ENCODE measurements at places on chromosomes 6 and 20. TPM values are rescaled to one million over a fixed set of nuclear protein-coding genes. Genes with fewer than 3 reads are reported as not detected.

Gene MSH5
- total RNA-seq: 16.0 TPM

Gene MMP24
- 0.35 TPM for total RNA-seq

Gene TMEM242
- 10.3 TPM for total RNA-seq

DNA sequence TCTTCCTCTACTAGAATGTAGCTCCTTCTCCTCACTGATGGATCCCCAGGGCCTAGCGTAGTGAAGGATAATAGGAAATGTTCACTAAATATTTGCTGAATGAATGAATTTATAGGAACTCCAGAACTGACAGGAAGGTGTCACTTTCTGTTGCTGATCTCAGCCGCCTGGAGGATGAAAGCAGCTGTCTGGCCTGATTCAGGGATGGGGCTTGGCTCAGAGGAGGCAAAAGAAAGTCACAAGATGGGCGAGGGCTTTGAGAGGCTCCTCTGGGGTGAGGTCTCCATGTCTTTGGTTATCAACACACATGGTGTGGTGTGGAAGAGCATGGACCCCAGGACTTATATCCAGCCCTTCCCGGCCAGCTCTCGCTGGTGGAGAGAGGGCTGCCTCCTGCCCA, 11.5 kb upstream of the CCDC167 start:
- no peaks in the 10 kb centered on the region for H3K36me3 ChIP-seq
- H3K27me3 ChIP-seq: no peaks in the 10 kb centered on the region
- DNase-seq: no peak
- H3K4me1 ChIP-seq: no peaks in the 10 kb centered on the region

DNA sequence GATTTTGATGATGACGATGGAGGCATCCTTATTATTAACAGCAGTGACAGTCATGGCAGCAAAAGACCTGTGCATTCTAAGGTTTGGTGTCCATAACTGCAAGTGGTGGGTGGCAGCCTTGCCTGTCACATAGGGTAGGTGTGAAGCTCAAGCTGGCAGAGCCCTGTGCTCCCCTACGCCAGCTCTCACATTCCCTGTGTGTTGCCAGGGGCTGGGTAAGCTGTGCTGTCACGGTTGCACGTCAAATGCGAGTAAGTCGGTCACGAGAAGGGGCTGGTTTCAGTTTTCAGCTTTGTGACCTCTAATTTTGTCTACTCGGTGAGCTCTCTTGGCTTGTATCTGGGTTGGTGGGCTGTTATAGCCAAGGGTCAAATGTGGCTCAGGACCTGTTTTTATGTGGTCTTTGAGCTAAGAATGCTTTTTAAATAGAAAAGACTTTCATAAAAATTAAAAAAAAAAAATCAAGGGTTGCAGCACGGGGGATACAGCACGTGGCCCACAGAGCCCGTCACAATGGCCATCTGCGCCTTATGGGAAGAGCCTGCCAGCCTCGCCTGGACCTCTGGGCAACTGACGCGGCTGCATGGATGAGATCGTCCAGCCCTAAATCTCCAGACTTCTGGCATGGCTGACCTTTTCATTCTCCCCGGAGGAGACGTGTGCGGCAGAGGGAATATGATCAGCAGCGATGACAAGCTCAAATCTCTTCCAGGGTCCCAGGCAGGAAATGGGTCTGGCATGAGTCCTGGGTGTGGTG, 148.5 kb downstream of the PHACTR3 start:
- no peaks in the 10 kb centered on the region for H3K36me3 ChIP-seq
- H3K27me3 ChIP-seq: no peaks in the 10 kb centered on the region
- H3K4me1 ChIP-seq: peaks cover 5% of the 10 kb centered on the region
- no peak for DNase-seq

DNA sequence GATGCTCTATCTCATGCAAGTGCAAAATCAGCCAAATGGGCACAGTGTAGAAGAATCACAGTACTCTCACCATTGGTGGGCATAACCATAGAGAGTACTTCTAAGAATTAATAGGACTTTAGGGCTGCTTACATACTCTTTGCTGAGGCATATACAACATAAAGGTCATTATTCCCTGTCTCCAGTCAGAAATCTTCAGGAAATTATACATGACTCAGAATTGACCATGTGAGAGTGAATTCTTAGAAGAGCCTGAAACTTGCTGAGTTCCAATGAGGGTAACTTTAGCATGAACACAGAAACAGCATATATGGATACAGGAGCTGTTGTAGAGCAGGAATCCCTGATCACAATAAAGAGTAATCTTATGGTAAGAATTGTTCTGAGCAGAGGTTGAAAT, 498.7 kb downstream of the TENT5A start:
- no peak overlapping the region for H3K27ac ChIP-seq
- no peak overlapping the region for H3K4me3 ChIP-seq
- H3K4me1 ChIP-seq: no peaks in the 10 kb centered on the region
- no peak for DNase-seq
- H3K27me3 ChIP-seq: no peaks in the 10 kb centered on the region

DNA sequence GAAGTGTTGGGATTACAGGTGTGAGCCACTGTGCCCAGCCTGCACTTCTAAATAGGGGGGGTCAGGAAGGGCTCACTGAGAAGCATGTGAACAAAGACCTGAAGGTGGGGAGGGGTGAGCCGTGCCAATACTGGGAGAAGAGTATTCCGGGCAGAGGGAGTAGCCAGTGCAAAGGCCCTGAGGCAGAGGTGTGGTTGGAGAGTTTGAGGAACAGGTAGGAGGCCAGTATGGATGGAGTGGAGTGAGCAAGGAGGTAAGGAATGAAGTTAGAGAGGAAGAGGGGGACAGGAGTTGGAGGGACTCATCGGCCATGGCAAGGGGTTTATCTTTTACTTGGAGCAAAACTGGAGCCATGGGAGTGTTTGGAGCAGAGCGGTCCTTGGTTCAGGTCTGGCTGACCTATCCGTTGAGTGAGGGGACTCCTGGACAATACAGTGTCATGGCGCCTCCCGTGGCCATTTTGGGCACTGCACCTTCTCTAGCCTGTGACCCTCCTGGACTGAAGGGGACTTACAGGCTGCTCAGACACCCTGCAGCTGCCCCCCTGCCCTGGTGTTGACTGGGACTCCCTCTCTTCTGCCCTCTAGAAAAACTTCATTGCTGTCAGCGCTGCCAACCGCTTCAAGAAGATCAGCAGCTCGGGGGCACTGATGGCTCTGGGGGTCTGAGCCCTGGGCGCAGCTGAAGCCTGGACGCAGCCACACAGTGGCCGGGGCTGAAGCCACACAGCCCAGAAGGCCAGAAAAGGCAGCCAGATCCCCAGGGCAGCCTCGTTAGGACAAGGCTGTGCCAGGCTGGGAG, 12.1 kb downstream of the FOXS1 start:
- H3K27me3 ChIP-seq: no peaks in the 10 kb centered on the region
- peak; percentile 64 for DNase-seq
- H3K27ac ChIP-seq: no peak overlapping the region
- peaks cover 6% of the 10 kb centered on the region for H3K4me1 ChIP-seq

DNA sequence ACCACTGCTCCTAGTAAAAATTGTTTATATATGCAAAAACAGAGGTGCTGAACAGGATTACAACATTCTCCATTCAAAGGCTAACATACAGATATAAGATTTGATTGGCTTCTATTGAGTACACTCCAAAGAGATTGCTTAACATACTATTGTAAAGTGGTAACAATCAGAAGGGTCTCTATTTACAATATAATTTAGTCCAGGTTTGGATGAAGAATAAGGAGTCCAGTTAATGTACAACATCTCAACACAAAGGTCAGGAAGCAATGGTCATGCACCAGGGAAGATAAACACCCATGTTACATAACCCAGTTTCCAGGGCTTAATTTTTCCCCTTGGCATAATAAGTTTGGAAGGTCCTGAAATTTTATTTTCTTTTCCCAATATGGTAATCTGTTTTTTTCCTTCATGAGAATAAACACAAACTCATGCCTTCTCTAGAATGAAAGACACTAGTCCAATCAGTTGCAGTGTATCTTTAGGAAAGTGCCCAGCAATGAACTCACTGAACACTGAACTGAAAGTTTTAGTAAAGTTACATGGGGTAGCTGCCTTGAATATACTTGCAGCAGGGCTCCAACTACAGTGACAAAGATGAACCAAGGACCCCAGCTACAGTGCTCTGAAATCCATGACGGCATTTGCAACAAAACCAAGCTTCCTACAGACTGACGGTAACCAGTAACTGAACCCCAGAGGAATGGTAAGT, 255.3 kb upstream of the GJE1 start:
- no peaks in the 10 kb centered on the region for H3K36me3 ChIP-seq
- H3K27me3 ChIP-seq: no peaks in the 10 kb centered on the region
- no peak overlapping the region for H3K4me3 ChIP-seq
- H3K4me1 ChIP-seq: no peaks in the 10 kb centered on the region
- no peak overlapping the region for H3K27ac ChIP-seq

- no peaks in the 10 kb centered on the region for H3K36me3 ChIP-seq
- no peak overlapping the region for H3K4me3 ChIP-seq
- peaks cover 9% of the 10 kb centered on the region for H3K4me1 ChIP-seq
- H3K27ac ChIP-seq: no peak overlapping the region
Measured at GRCh38 chr20:17857639-17858449, 110.8 kb downstream of the SNX5 start.

- H3K4me1 ChIP-seq: no peaks in the 10 kb centered on the region
- no peak overlapping the region for H3K27ac ChIP-seq
- no peaks in the 10 kb centered on the region for H3K27me3 ChIP-seq
- no peak overlapping the region for H3K4me3 ChIP-seq
Measured at GRCh38 chr20:11401988-11402387, 515.7 kb upstream of the BTBD3 start.

DNA sequence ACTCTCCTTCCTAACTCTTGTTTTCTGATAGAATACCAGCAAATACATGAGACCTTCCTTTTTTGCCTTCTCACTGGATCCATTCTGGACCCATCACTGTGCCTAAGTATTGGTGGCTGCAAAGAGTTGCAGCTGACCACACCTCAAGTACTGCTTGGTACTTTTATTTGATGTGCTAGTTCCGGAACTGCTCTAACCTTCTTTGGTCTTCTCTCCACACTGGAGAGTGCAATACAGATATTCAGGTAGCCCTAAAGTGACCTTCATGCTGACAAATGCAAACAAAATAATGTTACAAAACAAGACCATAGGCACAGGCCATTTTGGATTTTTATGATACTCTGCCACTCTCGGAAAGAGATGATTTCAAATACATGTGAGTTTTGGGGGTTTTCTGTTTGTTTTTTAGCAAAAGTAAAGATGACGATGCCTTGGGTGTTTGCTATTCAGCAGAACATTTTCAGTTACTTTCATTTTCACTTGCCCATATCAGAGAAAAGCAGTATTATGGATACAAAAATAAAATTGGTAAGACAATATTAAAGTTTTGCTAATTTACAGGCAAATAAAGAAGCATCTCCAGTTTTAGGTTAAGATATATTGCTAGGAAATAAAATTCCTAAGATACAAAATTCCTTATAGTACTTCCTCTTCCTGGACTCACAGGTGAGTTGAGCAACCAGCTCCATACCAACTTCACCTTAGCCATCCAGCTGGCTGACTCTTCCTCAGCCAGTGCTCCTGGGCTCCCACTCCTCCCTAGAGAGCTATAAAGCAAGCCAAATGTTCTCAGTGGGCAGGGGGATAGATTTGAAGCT, 42.0 kb downstream of the PTPRK start:
- H3K36me3 ChIP-seq: no peaks in the 10 kb centered on the region
- H3K4me3 ChIP-seq: no peak overlapping the region
- peaks cover 4% of the 10 kb centered on the region for H3K4me1 ChIP-seq
- no peak for DNase-seq
- H3K27me3 ChIP-seq: no peaks in the 10 kb centered on the region
- no peak overlapping the region for H3K27ac ChIP-seq

DNA sequence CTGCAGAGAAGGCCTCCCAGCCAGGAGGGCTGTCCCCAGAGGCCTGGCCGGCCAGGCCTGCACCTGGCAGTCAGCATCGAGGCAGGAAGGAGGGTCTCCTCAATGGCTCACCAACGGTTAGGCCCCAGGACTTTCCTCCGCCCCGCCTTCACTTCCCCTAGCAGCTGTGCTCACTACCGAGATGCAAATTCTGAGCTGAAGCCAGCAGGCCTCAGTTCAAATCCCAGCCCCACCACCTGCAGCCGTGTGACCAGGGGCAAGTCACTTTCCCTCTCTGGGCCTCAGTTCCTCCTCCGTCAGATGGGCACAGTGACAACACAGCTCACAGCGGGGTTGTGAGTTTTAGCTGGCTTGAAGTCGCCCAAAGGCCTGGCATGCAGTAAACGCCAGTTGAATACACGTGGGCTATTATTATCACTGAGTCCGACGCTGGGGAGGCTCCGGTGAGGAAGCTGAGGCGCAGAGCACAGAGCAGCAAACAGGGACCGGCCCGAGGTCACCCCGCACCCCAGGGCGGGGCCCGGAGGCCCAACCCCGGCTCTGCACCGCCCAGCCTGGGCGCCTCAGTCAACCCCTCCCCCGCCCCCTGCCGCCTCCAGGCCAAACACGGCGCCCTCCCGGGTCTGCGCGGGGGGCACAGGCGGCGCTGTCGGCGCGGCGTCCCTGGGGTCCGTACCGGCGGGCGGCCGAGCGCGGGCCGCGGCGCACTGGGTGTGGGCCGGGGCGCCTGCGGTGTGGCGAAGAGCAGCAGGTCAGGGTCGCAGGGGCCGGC, 671 bp downstream of the E2F1 start:
- H3K36me3 ChIP-seq: no peaks in the 10 kb centered on the region
- peaks cover 24% of the 10 kb centered on the region for H3K4me1 ChIP-seq
- peak; percentile 53 for DNase-seq
- H3K27me3 ChIP-seq: no peaks in the 10 kb centered on the region

DNA sequence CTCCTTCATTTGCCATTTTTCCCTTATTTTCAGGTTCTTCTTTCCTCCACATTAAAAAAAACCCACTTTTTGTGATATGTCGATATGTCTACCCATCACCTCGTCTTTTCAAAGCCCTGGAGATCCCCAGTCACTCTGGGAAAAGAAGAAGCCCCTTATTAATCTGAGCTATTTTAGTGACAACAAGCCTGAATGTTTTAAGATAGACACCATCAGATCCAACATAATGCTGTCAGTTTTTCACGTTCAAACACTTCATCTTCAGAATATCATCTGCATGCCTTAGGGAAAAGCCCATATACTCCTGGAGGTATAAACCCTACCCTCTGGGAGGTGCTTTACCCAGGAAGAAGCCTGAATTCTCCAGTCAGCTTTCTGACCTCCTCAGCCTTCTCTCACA, 464.0 kb upstream of the CDH4 start:
- no peaks in the 10 kb centered on the region for H3K4me1 ChIP-seq
- DNase-seq: no peak
- no peak overlapping the region for H3K27ac ChIP-seq
- no peaks in the 10 kb centered on the region for H3K27me3 ChIP-seq

DNA sequence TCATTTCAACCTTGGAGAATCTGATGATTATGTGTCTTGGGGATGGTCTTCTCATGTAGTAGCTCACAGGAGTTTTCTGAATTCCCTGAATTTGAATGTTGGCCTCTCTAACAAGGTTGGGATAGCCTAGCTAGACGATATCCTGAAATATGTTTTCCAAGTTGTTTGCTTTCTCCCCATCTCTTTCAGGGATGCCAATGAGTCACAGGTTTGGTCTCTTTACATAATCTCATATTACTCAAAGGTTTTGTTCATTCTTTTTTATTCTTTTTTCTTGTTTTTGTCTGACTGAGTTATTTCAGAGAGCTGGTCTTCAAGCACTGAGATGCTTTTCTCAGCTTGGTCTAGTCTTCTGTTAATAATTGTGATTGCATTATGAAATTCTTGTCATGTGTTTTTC, 42.7 kb upstream of the COL9A1 start:
- H3K27me3 ChIP-seq: no peaks in the 10 kb centered on the region
- no peak overlapping the region for H3K4me3 ChIP-seq
- no peaks in the 10 kb centered on the region for H3K36me3 ChIP-seq
- no peak for DNase-seq
